NCI-H226 (cell line): ENCODE measurements at places on chromosomes 4 and X.
A peak's percentile ranks its signal among the peaks of the same experiment; 100 is the strongest.

- peak; percentile 1 for DNase-seq
Measured at GRCh38 chrX:44432641-44433040, 89.2 kb upstream of the EFHC2 start.

GRCh38 chr4:115165503-115165902 is 52.1 kb upstream of the NDST4 start:
- DNase-seq, result peak; percentile 3

GRCh38 chrX:18674417-18674787 is 2.5 kb upstream of the RS1 start:
- DNase-seq, result no peak

DNA sequence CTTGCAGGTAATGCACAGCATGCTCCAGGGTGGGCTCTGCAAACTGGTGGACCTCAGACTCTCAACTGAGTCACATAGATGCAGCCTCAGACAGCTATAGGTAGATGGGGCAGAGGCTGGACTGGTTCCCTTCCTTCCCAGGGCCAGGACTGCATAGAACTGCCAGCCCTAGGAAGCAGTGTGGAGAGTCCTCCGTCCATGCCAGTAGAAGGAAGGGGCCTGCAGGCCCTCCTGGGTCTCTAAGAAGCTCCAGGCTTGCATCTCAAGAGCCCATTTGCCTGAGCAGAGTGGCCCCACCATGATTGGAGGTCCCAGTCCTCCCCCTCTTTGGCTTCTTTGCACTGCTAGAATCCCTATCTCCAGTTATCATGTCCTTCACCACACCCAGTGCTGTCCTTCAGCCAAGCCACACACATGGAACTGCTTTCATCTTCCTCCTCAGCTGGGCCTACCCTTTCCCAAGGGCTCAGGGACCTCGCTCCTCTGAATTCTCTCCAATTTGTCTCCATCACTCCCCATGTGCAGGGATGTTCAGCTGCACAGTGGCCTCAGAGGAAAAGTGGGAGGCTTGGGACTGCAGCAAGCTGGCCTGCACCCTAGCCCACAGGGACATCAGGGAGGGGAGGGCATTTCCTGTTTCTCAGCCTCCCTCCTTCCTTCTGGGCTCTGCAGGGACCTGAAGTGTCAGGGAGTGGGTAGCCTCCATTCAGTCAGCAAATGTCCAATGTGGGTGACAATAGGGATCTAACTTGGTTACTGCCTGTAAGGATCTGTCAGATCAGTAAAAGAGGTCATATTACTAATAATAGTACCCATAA is 146.0 kb downstream of the PJA1 start:
- DNase-seq, result no peak

DNA sequence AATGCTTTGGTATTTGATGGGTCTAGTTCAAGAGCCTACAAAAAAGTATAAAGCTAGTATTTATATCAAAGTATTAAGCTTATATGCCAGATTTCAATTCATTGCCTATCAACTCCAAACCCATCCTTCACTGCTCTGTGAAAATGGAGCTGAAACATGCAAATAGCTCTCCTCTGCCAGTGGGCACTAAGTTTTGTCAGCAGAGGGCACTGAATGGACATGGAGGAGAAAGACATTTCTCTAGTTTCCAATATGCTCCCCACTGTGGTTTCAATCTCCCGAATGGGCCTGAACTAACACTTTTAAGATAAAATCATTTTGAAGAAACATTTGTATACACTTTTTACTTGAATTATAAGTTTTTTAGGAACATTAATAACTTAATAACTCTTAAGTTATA is 12.4 kb downstream of the PPID start:
- DNase-seq, result peak; percentile 3

- no peak for DNase-seq
Measured at GRCh38 chr4:6423575-6423974, 48.8 kb downstream of the PPP2R2C start.

DNA sequence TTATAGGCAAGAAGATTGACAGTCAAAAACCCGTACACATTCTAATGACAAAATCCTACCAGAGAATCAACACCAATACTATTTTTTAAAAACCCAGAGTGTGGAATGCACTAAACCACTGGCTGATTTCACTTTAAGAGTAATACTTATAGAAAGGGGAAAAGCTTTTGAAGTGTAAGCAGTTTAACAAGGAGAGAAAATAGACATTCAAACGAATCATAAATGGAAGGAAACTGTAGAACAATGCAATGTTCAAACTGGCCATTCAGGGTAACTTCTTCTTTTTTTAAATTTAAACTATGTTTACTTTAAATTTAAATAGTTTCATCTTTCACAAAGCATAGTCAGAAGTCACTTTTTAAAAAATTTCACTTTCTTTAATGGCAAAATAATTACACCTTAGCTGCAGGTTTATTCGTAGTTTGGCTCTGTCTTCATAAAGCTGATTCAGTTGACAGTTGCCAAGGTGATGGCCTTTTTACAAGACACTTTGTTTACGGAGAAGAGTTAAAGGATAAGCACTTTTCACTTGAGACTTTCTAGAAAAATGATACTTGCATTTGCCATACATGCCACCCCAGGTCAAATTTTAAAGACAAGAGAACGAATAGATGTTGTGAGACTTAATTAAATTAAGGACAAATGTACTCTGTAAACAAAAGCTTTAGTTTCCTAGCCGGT is 82.4 kb upstream of the KLF3 start:
- no peak for DNase-seq

DNA sequence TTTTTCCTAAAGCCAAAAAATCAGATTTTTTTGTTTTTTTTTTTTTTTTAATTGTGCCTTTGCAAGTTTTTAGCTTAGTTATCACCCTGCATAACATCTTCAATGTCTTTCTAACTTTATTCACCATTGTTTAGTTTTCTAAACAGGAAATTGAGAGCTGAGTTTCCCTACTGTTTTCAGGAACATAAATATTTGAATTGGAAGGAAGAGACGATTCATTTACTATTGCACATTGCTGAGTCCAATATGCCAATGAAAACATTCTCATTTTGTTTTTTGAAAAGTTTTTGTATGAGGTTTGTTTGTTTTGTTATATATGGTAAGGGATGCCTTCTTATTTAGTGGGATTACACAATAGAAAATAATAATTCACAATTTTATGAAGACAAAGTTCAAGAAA is 148.4 kb downstream of the ANKRD50 start:
- DNase-seq, result no peak

- DNase-seq, result no peak
Measured at GRCh38 chrX:112672788-112673560, 6.8 kb downstream of the LHFPL1 start.

DNA sequence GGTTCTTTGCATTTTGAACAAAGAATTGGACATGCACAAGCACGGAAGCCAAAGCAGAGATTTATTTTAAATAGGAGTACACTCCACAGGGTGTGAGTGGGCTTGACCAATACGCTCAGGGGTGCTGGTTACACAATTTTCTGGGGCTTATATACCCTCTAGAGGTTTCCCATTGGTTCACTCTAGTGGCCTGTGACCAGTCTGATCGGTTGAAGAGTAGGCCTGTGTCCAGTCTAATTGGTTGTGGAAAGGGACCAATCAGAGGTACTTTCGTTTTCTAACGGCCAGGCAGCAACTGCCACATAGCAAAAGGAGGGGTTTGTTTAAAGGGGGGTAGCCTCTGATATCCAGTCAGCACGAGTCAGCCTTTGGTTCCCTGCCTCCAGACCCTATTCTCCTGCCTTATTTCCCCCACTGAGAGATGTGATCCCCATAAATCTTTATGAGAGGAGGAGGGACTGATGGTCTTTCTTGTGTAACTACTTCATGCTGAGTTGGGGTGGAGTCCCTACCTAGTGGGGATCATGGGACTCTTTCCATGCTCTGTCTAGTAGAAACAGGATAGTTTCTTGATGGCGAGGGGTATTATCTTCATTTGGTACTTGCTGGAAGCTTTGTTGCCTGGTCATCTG is 11.3 kb upstream of the AREG start:
- DNase-seq, result peak; percentile 13

- DNase-seq, result no peak
Measured at GRCh38 chrX:101407167-101407747, 468 bp downstream of the GLA start.

- DNase-seq, result no peak
Measured at GRCh38 chr4:78923464-78924312, 15.6 kb downstream of the PAQR3 start.

DNA sequence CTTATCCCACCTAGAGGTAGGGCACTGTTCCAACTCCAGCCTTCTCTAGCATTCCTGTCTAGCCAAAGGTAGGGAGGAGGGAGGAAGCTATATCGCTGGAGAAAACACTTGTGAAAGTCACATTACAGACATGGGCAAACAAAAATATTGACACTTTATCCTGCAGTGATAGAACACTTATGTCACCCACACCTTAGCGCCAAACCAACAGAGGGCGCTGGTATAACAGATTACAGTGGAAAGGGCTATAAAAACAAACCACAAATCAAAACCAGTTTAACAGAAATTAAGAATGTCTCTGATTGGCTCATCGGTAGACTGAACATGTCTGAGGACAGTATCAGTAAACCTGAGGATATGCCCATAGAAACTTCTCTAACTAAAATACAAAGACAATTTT is 451.3 kb downstream of the TLL1 start:
- peak; percentile 40 for DNase-seq

DNA sequence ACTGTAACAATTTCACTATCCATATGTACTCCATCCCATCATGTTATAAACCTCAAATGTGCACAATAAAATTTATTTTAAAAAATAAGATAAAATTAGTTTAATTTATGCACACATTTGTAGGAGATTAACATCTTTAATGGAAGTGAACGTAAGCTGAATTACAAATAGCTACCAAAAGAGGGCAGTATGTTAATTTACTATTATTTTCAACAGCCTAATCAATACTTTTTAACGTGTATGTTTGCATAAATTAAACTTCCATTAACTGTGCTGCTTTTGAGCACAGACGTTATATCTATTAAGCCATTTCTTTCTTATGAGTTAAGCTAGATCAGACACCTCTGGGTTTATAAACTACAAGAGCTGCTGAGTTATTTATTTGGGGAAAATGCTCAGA is 56.5 kb upstream of the PHKA2 start:
- no peak for DNase-seq

GRCh38 chrX:19593690-19594089 is 78.4 kb upstream of the MAP3K15 start:
- no peak for DNase-seq

DNA sequence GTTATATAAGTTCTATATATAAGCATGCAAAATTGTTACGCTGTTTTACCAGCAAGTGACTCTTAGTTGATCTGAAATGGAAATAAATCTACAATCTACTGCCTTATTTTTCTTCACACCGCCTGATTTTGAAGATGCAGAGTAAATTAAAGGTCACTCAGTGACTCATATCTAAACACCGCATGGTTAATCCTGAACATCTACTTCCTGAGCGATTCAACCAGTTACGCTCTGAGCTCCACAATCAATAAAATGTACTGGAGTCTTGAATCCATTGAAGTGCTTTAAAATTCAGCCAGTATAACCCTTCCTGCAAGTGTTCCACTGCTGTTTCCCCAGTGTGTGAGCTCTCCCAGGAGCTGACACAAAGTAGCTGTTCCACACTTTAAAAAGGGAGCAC is 192.8 kb downstream of the SLC7A11 start:
- no peak for DNase-seq

DNA sequence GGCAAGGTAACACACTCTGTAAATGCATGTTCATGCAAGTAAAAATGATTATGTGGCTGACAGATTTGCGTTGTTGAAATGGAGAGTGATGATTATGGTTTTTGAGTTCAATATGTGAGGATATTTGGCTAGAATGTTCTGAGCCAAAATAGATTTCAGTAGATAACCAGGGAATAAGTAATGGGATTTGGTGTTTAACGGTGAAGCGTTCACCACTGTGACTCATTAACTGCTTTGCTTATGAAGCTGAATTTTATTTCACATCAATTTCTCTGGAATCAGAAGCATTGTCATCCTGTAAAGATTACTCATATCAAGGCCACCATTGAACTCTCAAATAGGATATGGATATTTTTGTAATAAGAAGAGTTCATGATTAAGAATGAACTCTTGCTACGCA is 11.7 kb downstream of the AFP start:
- no peak for DNase-seq

DNA sequence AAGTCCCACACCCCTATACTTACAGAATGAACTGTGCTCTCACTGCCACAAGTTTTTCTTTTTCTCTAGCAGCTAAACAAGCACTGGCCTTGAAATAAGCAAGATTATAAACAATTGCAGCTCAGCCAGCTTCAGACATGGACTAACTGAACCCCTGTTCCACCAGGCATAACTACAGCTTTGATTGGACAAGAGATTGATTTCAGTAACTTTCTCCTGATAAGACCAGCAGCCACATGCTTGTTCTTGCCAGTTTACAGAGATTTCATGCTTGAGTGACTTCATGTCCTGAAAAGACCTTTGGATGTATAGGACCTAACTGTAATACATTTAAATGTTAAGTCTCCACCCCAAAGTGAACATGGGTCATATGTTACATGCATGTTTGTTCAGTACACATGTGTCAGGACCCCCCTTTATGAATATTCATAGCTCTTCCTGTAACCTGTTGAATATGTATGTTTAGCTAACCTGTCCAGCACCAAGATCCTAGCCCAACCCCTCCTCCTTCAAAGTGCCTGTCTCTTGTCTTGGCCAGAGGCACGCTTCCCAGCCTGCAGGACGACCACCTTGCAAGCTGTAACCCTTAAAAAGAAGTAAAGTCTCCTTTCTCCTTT is 27.9 kb downstream of the ZNF275 start:
- no peak for DNase-seq

- DNase-seq, result no peak
Measured at GRCh38 chrX:29640106-29640505, 575.3 kb upstream of the MAGEB2 start.

- DNase-seq, result no peak
Measured at GRCh38 chr4:95215043-95215442, 333.7 kb downstream of the UNC5C start.

- no peak for DNase-seq
Measured at GRCh38 chrX:130051176-130051845, 59.0 kb downstream of the ELF4 start.

GRCh38 chrX:46380148-46380752 is 165.0 kb downstream of the ZNF674 start:
- no peak for DNase-seq

DNA sequence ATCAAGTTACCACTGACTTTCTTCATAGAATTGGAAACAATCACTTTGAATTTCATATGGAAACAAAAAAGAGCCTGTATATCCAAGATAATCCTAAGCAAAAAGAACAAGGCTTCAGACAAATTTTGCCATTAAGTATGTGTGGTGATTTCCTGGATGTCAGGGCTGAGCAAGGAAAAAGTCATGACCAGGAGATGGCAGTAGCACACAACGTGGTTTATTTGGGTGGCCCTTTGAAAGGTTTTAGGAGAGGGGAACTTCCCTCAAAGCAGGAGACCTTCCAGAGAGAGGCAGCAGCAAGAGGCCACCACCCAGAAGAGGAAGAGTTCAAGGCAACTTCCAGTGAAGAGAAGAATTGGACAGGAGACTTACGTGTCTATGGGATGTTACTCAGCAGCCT is 18.1 kb upstream of the ZXDB start:
- no peak for DNase-seq

DNA sequence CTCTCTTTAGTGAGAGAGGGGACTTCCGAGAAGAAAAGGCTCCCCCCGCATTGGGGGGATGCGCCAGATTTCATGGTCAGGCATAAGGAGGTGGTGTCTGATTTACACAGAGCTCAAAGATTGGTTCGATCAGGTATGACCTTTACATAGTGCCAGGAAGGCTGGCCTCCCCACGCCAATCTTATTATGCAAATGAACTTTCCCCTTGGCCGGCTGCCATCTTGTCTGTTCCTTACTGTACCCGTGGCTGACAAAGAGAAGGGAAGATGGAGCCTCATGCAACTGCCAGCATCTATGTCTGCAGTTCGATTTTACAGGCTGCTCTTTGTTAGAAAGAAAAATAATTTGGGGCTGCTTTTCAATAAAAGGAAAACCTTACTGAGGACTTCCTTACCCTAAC is 197.2 kb downstream of the GPM6A start:
- DNase-seq, result no peak
